ENCODE measurements at places on chromosomes 2 and 18.

DNA sequence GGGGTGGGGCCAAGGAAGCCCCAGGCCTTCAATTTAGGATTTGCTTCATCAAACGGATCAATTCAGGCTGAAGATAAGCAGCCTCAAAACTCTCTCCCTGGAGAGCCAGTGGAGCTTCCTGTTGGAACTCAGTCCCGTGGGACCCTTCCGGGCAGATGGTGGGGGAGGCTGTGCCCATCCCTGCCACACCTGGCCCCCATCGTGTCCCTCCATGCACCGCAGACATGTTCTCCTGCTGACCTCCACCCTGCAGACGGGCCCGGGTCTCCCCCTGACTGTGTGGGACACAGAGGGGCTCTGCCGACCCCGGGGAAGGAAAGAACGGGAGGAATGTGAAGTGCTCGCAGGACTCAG is 144.2 kb downstream of the TPO start:
- no peak overlapping the region for H3K4me3 ChIP-seq
- no peaks in the 10 kb centered on the region for H3K36me3 ChIP-seq
- no peak for DNase-seq
- peaks cover 16% of the 10 kb centered on the region for H3K4me1 ChIP-seq

- H3K4me3 ChIP-seq: no peak overlapping the region
- no peaks in the 10 kb centered on the region for H3K4me1 ChIP-seq
- no peaks in the 10 kb centered on the region for H3K36me3 ChIP-seq
- no peak overlapping the region for H3K27ac ChIP-seq
- no peak for DNase-seq
Measured at GRCh38 chr2:180416627-180417026, 409.5 kb upstream of the CWC22 start.

DNA sequence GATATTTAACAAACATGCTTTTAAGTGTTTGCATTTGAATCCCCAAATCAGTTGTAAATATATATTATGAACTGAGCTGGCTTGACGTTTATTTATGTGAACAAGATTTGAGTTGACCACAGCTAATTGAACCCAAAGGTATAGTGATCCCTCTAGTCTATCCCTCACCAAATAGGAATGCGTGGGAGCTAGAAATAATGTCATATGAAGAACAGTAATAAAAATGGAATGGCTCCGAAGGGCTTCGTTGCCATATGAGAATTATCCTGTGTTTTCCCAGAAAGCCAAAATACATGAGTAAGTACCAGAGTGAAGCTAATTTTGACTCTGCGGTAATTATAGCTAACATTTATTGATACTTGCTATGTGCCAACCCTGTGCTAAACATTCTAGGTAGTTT is 142.7 kb downstream of the ADCYAP1 start:
- H3K27me3 ChIP-seq: no peaks in the 10 kb centered on the region
- no peaks in the 10 kb centered on the region for H3K36me3 ChIP-seq
- no peaks in the 10 kb centered on the region for H3K4me1 ChIP-seq
- no peak overlapping the region for H3K4me3 ChIP-seq
- H3K27ac ChIP-seq: no peak overlapping the region
- no peak for DNase-seq

DNA sequence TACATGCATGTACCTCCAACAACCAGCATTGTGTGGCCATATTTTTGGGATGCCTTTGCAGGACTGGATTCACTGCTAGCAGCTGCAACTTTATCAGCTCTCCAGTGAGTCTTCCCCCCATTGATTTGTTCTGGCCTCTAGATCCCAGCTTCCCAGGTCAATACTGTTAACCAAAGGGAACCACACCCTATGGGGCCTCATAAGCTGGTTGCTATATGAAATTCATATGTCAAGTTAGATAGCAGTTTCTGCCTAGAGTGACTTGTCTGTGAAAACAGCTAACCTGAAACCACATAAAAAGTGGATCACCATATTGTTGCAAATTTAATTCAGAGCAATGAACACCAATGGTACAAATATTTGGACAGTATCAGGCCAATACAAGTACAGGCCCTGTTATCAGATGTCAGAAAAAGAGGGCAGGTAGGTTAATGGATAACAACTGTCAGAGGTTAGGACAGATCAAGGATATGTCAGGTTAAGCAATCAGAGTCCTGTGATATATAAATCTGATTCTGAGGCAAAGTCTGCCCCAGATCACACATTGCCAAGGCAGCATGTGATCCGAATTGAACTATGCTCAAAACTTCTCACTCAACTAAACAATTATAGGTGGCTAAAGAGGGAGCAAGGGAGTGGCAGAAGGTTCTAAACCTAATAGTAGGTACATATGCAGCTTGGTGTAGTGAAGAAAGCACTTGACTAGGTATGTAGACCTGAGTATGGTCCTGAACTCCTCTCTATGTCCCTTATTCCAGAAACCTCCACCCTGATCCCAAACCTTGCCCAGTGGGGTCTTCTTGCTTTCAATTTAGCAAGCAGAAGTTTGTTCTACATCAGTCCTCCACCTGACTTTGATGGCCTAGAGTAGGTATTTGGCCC is 310.2 kb upstream of the STON1 start:
- H3K4me1 ChIP-seq: no peaks in the 10 kb centered on the region
- DNase-seq: peak; percentile 40
- H3K36me3 ChIP-seq: no peaks in the 10 kb centered on the region
- H3K4me3 ChIP-seq: no peak overlapping the region
- no peak overlapping the region for H3K27ac ChIP-seq

GRCh38 chr2:174510583-174511189 is 23.9 kb upstream of the GPR155 start:
- no peak overlapping the region for H3K27ac ChIP-seq
- H3K27me3 ChIP-seq: no peaks in the 10 kb centered on the region
- no peak overlapping the region for H3K4me3 ChIP-seq
- no peaks in the 10 kb centered on the region for H3K4me1 ChIP-seq

DNA sequence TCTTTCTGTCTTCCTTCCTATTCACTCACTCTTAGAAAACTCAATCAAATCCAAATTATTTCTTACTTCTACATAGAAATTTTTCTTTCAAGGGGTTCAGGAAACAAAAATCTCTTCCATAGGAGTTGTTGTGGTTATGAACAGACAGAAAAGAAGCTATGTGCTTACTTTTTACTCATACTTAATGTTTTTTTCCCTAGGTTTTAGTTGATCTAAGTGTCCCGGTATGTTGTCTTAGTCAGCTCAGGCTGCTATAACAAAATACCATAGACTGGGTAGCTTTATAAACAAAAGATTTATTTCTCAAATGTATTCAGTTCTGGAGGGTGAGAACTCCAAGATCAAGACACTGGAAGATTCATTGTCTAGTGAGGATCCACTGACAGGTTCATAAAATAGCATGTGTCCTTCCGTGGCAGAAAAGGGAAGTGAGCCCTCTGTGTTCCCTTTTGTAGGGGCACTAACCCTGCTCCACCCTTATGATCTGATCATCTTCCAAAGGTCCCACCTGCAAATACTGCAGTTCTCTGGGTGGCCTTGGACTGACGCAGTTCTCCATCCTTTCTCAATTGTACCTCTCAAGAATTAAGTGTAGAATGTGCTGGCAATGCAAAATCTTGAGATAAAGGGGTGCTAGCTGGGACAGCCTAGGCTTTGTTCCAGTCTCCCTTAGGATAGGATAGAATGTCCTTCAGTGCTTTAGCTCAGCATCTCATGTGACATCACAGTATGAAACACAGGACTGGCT is 14.4 kb upstream of the VRK2 start:
- H3K27me3 ChIP-seq: no peaks in the 10 kb centered on the region
- no peak overlapping the region for H3K27ac ChIP-seq
- no peaks in the 10 kb centered on the region for H3K36me3 ChIP-seq
- H3K4me3 ChIP-seq: no peak overlapping the region
- no peaks in the 10 kb centered on the region for H3K4me1 ChIP-seq
- no peak for DNase-seq

GRCh38 chr2:182767578-182767977 is 51.5 kb downstream of the DNAJC10 start:
- H3K27ac ChIP-seq: no peak overlapping the region
- no peaks in the 10 kb centered on the region for H3K4me1 ChIP-seq
- no peak overlapping the region for H3K4me3 ChIP-seq
- H3K27me3 ChIP-seq: no peaks in the 10 kb centered on the region

DNA sequence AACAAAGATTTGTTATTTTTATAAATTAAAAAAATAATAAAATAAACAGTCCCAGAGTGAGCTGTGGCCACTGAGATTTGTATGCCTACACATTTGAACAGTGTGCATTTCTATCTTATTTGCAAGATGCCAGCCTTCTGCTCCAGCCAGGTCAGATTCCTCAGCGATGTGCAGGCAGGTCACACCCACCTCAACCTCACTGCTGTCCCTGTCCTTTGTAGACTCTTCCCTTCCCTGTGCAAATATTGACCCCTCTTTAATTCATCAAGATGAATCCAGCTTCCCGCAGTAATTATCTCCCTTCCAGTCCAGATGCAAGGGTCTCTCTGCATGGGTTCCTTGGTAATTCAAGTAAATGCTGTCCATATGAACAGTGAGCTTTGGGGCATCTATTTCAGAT is 256.2 kb downstream of the PIEZO2 start:
- no peaks in the 10 kb centered on the region for H3K36me3 ChIP-seq
- no peaks in the 10 kb centered on the region for H3K27me3 ChIP-seq
- H3K4me3 ChIP-seq: no peak overlapping the region
- H3K4me1 ChIP-seq: no peaks in the 10 kb centered on the region
- no peak for DNase-seq

- DNase-seq: no peak
- no peaks in the 10 kb centered on the region for H3K27me3 ChIP-seq
- no peaks in the 10 kb centered on the region for H3K36me3 ChIP-seq
Measured at GRCh38 chr2:231486851-231487596, 22.7 kb upstream of the NCL start.

GRCh38 chr18:71405169-71405809 is 1116.4 kb downstream of the SOCS6 start:
- no peaks in the 10 kb centered on the region for H3K4me1 ChIP-seq
- no peak overlapping the region for H3K4me3 ChIP-seq
- no peak overlapping the region for H3K27ac ChIP-seq
- H3K36me3 ChIP-seq: no peaks in the 10 kb centered on the region

DNA sequence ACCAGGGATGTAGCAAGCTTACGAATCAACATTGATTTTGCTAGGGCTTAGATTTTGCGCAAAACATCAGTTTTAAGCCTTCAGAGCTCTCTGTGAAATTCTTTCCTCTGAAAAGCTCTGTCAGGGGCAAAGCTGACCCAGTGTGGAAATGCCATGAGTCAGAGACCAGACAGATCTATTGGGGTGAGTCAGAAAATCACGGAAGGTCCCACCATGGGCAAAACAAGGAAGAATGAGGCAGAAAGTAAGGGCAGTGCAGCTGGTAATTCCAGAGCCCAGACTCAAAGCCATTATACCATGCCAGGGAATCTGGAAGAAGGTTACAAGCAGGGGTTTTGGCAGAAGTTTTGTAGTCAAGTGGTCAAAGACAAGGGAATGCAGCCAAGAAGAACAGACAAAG is 256.6 kb upstream of the CTAGE1 start:
- H3K4me3 ChIP-seq: no peak overlapping the region
- no peaks in the 10 kb centered on the region for H3K4me1 ChIP-seq
- DNase-seq: no peak
- H3K27me3 ChIP-seq: no peaks in the 10 kb centered on the region
- H3K36me3 ChIP-seq: no peaks in the 10 kb centered on the region

DNA sequence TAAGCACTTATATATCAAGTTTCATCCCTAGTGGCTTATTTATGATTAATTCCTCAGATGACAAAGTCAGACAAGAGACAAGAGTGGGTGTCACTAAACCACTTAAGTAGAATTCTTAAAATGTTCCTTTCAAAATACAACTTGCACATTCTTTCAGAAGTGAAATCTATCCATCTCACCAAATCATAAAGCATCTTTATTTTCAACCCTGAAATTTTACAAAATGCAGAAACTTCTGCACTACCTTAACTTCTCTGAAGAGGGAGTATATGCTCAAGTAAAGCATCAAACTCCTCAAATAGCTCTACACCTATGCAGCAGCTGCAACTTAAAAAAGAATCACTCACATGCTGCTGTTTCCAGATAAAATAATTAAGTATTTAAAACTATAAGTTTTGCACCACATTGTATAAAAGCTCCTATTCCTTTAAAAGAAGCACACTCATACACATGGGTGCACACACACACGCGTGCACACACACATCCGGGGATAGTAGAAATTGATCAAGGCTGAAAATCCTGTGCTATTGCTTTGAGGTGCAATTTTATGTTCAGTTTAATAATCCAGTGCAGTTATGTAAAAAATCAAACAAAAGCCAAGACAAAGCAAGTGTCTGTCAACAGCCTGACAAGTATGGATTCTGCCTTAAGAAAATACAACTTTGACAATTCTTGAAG is 244.5 kb downstream of the TCF4 start:
- H3K4me3 ChIP-seq: no peak overlapping the region
- H3K27ac ChIP-seq: no peak overlapping the region
- no peaks in the 10 kb centered on the region for H3K36me3 ChIP-seq

GRCh38 chr2:230505162-230505561 is 89.2 kb downstream of the SP100 start:
- no peak for DNase-seq
- no peaks in the 10 kb centered on the region for H3K27me3 ChIP-seq
- no peaks in the 10 kb centered on the region for H3K4me1 ChIP-seq
- no peak overlapping the region for H3K27ac ChIP-seq
- H3K36me3 ChIP-seq: no peaks in the 10 kb centered on the region

DNA sequence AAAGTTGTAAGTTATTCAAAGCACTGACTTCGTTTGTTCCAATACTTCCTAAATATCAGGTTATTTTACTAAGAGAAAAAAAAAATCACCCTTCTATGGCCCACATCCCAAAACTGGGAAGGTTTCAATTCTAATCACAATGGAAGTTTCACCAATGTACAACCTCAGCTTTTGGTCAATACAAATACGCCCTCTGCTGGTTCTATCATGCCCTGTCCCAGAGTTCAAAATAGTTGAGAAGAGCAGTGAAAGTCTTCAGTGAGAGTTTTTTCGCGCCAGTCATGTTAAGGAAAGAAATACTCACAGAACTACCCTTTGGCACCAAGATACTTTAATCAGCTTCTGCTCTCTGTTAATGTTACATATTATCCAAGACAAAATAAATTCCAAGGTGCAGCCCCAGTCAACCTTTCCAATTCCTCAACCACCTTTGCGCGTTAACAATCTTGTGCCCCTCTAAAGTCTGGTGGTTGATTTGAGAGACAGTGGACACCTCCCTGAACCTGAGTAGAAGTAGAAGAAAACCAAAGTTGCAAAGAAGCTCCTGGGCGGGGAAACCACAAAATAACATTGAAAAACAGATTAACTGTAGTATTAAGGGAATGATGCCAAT is 59.9 kb downstream of the SUMO1 start:
- no peaks in the 10 kb centered on the region for H3K36me3 ChIP-seq
- no peak overlapping the region for H3K4me3 ChIP-seq
- DNase-seq: no peak

Measured in vagina (tissue), 2 donors.